GM12878 (cell line): ENCODE measurements at places on chromosomes 12 and 14. TPM values are rescaled to one million over a fixed set of nuclear protein-coding genes. Genes with fewer than 3 reads are reported as not detected.

OTOGL gene
- total RNA-seq, result 0.31 and 0.56 TPM in 2 replicates

NFATC4 gene
- total RNA-seq, result 13.5 and 19.2 TPM in 2 replicates

B4GALNT1 gene
- total RNA-seq, result 0.08 and 0.38 TPM in 2 replicates

KIF21A gene
- 31.1 and 31.5 TPM in 2 replicates for total RNA-seq

PEX5 gene
- total RNA-seq, result 29.2 and 31.9 TPM in 2 replicates

PTCSC3 gene
- not detected in 2 replicates for total RNA-seq

TTC9 gene
- 10.4 and 10.5 TPM in 2 replicates for total RNA-seq

GPX2 gene
- 0.85 TPM in 1 of 2 replicates, not detected in the other for total RNA-seq

C12orf54 gene
- 2.6 and 3.2 TPM in 2 replicates for total RNA-seq

CCDC196 gene
- not detected in 2 replicates for total RNA-seq

ANAPC7 gene
- 55.2 and 57.2 TPM in 2 replicates for total RNA-seq

RIPK3 gene
- total RNA-seq, result 11.2 and 12.8 TPM in 2 replicates

KLRF1 gene
- total RNA-seq, result not detected in 2 replicates

SYNDIG1L gene
- not detected in 2 replicates for total RNA-seq

LRFN5 gene
- total RNA-seq, result 0.05 TPM in 1 of 2 replicates, not detected in the other

CCDC197 gene
- not detected in 2 replicates for total RNA-seq

SRP54 gene
- 60.1 and 70.8 TPM in 2 replicates for total RNA-seq

PKP2 gene
- 0.05 and 0.08 TPM in 2 replicates for total RNA-seq

COX8C gene
- total RNA-seq, result not detected in 2 replicates

GLIPR1 gene
- 27.9 and 32.9 TPM in 2 replicates for total RNA-seq

PIK3C2G gene
- total RNA-seq, result not detected in 2 replicates

NXPH4 gene
- total RNA-seq, result 0.19 and 0.26 TPM in 2 replicates

PDZRN4 gene
- total RNA-seq, result not detected in 2 replicates

RPL10L gene
- not detected in 2 replicates for total RNA-seq

RHOJ gene
- total RNA-seq, result not detected in 2 replicates

ZFHX2 gene
- total RNA-seq, result 1.8 and 2.2 TPM in 2 replicates

GLIPR1L2 gene
- total RNA-seq, result not detected in 2 replicates

TMTC1 gene
- total RNA-seq, result 0.69 and 0.93 TPM in 2 replicates

TBX3 gene
- total RNA-seq, result 0.11 and 0.28 TPM in 2 replicates

XPOT gene
- total RNA-seq, result 64.5 and 69.1 TPM in 2 replicates

KRT74 gene
- total RNA-seq, result not detected in 2 replicates

RFX4 gene
- not detected in 2 replicates for total RNA-seq

C14orf132 gene
- 0.05 and 0.19 TPM in 2 replicates for total RNA-seq

CABP1 gene
- 2.3 and 2.4 TPM in 2 replicates for total RNA-seq

NTF3 gene
- total RNA-seq, result not detected in 2 replicates

PTPRO gene
- total RNA-seq, result 2.4 and 4.3 TPM in 2 replicates

TPCN1 gene
- total RNA-seq, result 26.6 and 30.9 TPM in 2 replicates

MAP3K9 gene
- 7.5 and 7.9 TPM in 2 replicates for total RNA-seq

AHNAK2 gene
- 0.03 and 0.10 TPM in 2 replicates for total RNA-seq

ESR2 gene
- total RNA-seq, result 1.1 and 1.6 TPM in 2 replicates

KRT1 gene
- total RNA-seq, result not detected in 2 replicates

IAPP gene
- total RNA-seq, result not detected in 2 replicates

DCN gene
- 1.5 and 2.1 TPM in 2 replicates for total RNA-seq

FOXN4 gene
- total RNA-seq, result not detected in 2 replicates

SMOC1 gene
- total RNA-seq, result 0.26 TPM in 1 of 2 replicates, not detected in the other

PLBD1 gene
- 0.28 and 0.35 TPM in 2 replicates for total RNA-seq

TMPRSS12 gene
- total RNA-seq, result not detected in 2 replicates

KRT75 gene
- not detected in 2 replicates for total RNA-seq

BIN2 gene
- 26.5 and 28.1 TPM in 2 replicates for total RNA-seq

KIF26A gene
- 0.05 TPM in 1 of 2 replicates, not detected in the other for total RNA-seq
